ENCODE measurements at places on chromosomes 4 and X.

DNA sequence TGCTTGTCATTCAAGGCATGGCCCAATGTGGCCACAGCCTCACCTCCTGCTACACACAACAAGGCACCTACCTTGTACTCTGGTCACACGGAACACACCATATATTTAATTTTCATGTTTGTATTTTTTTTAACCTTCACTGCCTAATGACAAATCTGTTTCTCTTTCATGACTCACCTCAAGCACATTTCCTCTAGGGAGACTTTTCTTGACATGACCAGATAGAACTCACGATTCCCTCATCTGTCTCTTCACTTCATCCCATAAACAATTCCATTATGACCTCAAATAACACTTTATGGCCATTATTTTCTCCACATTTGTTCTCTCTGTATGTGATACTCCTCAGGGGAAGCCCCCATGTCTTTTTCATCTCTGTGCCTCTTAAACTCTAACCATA, 11.1 kb downstream of the DRP2 start:
- DNase-seq: no peak

- no peak for DNase-seq
Observed at GRCh38 chrX:11766487-11766886, 8.4 kb downstream of the MSL3 start.

DNA sequence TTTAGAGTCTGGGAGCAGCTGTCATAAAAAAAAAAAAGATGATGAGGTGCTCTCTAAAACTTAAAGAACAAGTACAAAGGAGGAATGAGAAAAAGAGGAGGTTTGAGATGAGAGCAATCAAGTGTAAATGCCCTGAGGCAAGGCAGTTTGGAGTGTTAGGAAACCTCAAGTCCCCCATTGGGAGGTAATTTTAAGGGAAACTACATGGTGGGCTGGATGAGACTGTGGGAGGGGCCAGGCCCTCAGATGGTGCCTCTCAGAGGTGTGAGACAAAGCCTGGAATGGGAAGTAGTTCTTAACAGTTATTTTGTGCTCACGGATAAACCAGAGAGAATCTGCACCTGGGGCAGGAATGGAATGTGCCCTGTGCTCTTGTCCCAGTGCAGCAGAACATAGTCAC, 1.9 kb upstream of the MAGEB3 start:
- no peak for DNase-seq

DNA sequence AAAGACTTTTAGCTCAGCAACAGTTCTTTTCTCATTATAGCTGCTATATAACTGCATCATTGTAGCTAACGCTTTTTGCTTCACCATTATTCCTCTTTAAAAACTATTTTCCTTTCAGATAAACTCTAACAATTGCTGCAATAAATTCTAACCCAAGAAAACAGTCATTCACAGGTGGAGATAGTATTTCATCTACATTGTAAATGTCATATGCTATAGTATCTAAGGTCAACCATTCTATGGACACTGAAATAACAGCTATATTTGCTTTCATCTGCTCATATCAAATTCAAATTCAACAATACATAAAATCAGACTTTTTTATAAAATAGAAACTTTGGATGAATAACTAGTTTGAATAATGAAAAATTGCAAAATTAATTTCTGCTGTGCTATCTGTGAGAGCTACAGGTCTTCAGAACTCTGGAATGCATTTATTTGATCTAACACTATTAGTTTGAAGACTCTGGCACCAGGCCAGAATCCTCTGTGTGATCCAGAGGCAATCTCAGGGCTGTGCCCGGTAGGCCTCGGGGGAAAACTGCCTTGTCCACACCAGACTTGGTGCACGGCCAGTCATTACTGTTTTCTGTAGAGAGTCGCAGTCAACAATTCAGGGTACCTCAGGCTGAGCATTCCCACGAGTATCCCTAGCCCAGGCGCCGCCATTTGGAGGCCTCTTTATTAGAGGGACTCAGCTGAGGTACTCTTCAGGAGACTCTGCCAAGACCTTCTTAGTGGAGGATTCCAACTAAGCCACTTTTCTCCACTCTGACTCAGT, 332.4 kb downstream of the SLC7A11 start:
- DNase-seq: peak; percentile 76

DNA sequence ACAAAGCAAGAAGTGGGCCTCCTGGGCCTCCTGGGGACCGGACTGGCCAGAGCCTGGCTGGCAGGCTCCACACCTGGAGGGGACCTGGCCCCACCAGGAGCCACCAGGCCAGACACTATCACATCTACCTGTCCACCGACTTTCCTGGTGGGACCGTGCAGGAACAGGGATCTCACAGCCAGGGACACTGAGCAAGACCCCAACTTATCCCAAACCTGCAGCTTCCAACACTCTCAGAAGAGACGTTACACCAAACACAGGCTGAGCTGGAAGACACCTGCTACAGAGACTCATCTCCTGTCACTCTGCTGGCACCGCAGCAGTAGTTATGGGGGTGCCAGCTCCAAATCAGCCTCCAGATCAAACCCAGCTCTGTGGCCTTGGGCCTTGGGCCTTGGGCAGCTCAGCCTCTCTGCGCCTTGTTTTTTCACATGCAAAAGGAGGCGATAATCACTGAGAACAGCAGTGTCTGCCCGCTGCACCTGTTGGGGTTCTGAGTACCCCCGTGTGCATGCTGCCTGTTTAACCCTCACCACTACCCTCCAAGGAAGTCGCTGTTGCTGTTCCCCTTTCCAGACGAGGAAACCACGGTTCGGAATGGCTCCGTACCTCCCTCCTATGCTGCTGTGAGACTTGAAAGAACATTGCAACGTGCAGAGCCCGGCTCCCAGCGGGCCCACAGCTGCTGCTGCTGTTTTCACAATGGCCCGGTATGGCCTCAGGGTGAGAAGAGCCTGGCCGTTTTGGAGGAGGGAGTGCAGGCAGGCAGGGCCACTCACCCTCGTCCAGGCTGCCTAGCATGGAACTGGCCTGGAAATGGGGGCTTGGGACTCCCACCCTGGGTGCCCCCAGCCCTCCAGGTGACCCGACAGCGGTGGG, 69.6 kb downstream of the ADRA2C start:
- DNase-seq: no peak

DNA sequence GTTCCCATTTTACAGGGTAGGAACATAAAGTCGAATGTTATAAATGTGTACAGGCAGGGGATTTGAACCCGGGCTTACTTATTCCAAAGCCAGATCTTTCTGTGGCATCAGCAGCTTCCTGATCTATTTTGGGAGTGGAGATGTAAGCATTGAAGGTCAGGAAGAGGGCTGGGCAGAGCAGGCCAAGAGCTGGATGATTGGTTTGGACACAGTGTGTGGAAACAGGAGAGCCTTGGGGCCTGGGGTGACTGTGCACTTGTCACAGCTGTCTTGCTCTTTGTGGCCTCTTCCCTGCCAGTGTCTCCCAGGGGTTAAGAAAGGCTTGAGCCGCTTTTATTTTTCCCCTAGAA, 127.9 kb upstream of the ENPP6 start:
- DNase-seq: no peak
